ENCODE measurements at places on chromosomes 12 and 14.

GRCh38 chr14:26905229-26905628 lies 307.4 kb upstream of the NOVA1 start:
- DNase-seq: no peak

DNA sequence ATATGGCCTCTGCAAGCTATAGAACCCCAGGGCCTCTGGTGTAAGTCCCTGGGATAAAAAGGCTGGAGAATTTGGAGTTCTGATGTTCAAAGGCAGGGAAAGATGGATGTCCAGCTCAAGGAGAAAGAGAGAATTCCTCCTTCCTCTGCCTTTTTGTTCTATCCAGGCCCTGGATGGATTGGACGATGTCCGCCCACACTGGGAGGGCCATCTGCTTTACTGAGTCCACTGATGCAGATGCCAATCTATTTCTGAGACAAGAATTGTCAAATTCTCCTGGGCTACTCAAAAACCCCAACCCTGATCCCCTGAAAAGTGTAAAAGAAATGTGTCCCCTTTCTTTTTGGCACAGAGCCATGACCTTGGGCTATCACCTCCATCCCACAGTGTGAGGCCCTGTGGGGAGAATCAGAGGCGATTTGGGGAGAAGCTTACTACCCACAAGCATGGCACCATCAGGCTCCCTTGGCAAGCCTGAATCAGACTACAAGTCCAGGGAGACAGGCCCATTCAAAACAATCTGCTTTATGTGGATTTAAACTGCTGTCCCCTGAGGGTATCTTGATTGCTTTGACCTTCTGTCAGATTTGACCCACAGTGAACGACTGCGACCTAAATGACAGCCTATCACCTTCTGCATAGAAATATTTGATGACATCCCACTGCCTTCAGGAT lies 334.0 kb downstream of the NUAK1 start:
- no peak for DNase-seq

DNA sequence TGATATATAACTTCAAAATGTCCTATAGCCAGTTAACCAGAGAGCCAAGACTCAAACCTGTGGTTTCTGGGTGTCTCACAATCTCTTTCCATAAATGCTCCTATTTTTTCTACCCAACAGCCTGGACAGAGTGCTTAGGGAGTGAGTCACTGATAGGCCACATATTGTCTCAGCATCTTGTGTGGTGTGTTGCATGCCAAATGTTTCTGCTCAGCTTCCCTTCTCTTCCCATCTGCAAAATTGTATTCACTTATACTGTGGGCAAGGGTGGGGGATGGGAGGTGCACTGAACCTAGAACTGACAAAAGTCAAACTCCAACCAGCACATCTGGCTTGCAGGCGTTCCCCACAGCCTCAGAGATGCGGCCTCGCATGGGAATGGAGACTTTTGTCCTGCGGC lies 123.3 kb downstream of the KCNA5 start:
- DNase-seq: no peak

DNA sequence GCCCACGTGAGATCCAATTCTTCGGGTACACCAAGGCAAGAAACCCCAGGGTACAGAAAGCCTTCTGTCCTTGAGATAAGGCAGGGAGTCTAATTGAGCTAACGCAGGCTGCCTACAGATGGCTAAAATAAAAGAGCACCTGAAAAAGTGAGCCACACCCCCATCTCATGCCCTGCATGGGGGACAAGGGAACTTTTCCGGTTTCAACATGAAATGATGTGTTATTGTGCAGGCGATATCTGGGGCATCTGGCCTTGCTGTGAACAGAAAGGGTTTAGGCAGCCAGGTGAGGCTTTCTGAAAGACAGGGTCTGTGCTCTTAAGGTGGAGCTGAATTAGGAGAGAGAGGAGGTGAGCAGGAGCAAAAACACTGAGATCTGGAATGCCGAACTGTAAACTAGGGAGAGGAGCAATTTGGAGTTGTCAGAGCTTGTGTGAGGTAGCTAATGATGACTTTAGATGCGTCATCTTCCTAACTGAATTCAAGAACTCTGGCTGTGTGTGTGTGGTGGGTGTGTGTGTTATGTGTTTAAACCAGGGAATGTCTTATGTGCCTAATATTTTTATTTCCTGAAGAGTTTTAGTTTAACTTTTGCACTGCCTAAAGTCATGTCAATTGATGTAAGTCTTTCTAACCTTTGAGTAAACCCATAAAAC lies 20.1 kb upstream of the LDHB start:
- DNase-seq: no peak
